Upper lobe of left lung (tissue), 6 donors: ENCODE measurements at places on chromosomes 6 and 20. TPM values are rescaled to one million over a fixed set of nuclear protein-coding genes. Genes with fewer than 3 reads are reported as not detected.

DNA sequence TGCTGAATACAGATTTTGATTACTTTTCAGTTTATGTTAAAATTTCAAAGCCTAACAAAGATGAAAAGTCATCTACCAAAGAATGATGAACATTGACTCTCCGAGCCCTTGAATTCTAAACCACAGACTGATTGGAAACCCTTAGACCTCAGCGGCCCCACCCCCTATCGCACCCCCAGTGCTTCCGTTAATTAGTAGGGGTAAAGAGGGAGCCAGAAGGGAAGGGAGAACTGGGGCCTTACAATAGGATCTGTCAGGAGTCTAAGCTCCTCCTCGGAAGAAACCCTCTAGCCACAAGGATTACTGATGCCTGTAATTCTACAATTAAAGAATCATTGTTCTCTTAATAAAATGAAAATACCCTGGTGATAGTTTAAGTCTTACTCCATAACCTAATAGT lies 79.7 kb upstream of the JARID2 start:
- no peak for DNase-seq

GRCh38 chr20:53028337-53029007 lies 56.3 kb downstream of the TSHZ2 start:
- no peak for DNase-seq

DNA sequence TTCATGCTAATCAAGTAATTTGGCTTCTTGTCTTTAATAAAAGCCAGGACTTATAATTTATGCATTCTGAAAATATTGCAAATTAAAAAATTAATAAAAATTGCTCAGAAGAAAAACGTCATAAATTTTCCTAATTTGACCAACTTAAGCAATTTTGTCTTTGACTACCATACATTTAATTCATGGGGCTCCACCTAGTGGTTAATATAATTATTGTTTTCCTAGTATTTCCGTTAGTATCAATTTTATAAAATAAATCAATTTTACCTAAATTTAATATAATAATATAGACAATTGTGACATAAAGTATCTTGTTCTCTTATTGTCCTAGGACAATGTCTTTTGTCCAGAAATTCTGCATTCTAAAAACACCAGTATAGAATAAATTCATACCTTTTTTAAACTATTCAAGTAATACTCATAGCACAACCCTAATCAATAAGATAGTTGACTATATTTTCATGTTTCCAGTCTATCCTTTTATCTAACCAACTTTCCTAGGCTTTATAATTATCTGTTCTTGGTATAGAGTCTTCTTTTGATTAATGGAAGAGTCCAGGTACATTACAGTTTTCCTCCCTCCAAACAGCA lies 319.9 kb downstream of the TRDN start:
- no peak for DNase-seq

- no peak for DNase-seq
Observed at GRCh38 chr6:68728159-68728979, 93.3 kb downstream of the ADGRB3 start.

DNA sequence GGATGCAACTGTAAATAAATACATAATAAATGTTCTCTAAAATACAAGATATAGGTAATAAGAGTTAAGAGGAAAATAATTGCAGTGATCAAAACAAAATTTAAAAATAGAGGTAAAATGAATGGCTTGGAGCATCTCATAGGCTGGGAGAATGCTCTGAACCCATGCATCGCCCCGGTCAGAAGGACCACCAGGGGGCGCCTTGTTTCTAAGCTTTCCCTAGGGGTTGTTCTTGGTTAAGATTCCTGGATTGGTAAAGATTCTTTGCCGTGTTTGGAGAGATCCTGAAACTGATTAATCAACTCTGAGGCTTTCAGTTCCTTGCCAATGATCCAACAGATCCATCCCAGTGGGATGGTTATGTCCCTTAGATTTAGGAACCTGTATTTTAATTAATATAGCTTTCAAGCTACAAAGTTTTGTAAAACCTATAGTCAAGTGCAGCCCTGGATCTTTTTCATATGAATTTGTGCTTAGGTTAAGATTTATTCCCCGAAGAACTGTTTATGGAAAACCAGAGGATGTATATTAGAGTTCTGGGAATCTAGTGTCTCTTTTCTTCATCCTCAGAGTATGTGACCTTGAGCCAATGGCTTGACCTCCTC lies 45.3 kb upstream of the PRELID3B start:
- DNase-seq, result no peak

GRCh38 chr6:158825951-158826306 lies 6.8 kb upstream of the EZR start:
- DNase-seq, result no peak

- no peak for DNase-seq
Observed at GRCh38 chr6:34757687-34758274, 476 bp downstream of the SNRPC start.

DNA sequence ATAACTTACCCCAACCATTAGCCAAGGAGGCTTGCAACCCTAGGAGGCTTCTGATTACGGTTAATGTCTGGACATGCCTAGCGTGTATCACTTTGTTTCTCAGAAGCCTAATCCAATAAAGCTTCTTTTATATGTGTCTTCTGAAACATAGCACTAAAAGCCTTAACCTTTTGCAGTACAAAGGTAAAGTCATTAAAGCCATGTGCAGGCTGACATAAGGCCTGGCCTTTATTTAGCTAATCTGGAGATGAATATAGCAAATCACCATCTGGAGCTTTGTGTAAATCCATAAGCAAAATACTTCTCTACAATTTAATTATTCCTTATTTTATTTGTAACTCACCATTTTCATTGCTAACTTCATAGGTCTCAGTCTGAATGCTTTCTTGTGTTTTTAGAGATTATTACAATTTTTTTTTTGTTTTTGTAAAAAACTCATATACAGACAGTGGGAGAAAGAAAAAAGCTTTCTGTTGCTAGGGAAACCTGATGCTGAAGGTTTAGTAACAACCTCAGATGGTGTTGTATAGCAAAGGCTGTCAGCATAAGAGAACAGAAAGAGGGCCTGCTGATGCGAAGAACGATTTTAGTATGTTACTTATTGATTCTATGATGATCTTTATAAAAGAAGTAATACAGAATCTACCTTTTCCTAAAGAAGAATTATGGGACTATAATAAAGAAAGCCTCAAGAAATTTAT lies at the start of gene EYS:
Gene EYS, minus strand, starts transcription at position 101 of the 701 bp plus-strand sequence. CDS start 211,816 bp downstream, outside the sequence.
- DNase-seq, result no peak

DNA sequence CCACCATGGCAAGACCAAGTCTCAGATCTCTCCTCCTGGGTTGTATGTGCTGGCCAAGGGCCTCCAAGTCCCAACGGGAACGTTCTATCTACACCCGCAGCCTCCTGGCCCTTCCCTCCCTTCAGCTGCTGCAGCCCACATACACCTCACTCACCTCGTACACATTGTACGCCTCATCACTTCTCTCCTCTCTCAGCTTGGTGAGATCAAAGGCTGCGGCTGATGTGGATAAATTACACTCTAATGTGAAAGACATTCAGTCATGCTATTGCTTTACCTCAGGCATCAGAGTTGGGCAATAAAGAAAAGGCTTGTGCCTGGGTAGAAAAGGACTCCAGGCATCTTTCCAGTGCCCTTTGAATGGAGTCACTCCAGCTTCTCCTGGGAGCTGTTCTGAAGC lies 135.3 kb upstream of the FOXQ1 start:
- no peak for DNase-seq

The PREX1 gene
- 60.9 TPM for total RNA-seq

The XKR7 gene
- total RNA-seq, result not detected

The OR2H1 gene
- not detected for total RNA-seq
